Right ventricle myocardium inferior (tissue), 1 donor: ENCODE measurements at places on chromosomes 4 and X. TPM values are rescaled to one million over a fixed set of nuclear protein-coding genes. Genes with fewer than 3 reads are reported as not detected.

DNA sequence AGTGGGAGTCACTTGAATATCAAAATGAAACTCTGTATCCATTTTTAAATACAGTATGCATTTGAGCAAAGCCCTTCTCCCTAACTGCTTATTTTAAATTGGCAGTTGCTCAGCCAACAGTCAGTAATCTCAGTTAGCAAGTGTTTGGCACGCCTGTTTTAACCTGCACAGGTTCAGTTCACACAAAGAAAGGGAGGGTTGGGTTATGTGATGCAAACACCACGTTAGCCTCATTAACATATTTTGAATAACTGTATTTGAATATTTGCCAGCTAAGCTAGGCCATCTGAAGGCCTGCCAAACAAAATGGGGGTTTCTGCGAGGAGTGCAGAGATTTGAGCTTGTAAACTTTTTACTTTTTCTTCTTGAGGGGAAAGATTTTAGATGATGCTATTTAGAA, 19.8 kb downstream of the GAB1 start:
- no peak for DNase-seq

TRIM2 gene
- total RNA-seq = 14.7 TPM

- DNase-seq = no peak
Observed at GRCh38 chrX:7216981-7217587, 69.1 kb upstream of the PUDP start.

DNA sequence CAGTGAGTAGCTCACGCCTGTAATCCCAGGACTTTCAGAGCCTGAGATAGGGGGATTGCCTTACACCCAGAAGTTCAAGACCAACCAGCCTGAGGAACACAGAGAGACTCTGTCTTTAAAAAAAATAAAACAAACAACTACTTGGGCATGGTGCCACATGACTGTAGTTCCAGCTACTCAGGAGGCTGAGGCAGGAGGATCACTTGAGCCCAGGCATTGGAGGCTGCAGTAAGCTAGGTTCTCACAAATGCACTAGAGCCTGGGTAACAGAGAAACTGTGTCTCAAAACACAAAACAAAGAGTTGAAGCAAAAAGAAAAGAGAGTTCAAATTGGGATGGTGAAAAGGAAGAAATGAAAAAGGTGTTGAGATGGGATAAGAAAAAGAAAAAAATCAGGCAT, 10.8 kb downstream of the CAMK2D start:
- DNase-seq = no peak

- no peak for DNase-seq
Observed at GRCh38 chr4:17639136-17639535, 24.7 kb downstream of the MED28 start.

EGF gene
- 13.1 TPM for total RNA-seq

DNA sequence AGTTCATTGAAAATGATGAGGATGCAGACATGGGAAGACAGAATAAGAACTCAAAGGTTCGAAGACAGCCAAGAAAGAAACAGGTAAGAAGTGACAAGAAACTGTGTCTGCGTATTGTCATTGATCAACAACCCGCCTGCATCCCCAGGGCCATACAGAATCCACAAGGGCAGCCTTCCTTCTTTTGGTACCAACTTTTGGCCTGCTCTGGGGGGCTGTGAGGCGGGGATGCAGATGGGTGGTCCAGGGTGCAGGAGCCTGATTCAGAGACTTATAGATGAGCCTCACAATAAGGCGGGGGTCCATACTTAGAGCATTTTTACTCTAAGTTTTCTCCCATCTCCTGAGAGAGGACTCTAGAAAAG, 9.0 kb downstream of the CC2D2A start:
- no peak for DNase-seq

DNA sequence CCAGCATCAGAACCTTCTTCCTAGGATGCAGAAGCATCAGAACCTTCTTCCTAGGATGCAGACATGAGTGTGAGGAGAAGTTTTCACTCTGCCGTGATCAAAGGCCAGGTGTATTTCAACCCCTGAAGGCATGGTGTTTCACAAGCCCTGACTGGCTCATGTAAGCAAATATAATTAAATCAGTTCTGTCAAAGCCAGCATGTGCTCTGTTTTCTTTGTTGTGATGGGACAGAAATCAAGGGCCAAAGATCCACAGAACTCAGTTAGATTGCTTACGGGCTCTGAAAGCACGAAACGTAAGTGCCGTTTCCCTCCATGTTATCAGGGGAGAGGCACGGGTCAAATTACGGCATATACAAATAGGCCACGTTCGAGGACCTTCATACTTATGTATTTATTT, 32.0 kb upstream of the CLDN24 start:
- no peak for DNase-seq

DNA sequence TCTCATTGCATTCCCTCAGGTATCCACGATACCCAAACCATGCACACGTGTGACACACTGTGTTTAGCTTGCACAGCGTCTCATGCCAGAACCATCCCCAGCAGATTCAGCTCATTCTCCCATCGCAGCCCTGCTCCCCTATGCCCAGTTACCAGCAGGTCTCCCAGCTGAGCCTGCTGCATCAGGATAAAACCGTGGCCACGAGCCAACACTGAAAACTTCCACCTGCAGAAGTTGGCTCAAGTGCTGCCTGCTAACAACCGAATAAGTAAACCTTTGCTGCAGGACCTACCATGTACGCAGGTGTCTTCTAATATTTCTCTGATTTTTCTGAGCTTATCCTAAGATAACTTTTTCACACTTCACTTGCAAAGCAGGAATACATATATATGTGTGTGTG, 120.4 kb upstream of the STS start:
- no peak for DNase-seq

DNA sequence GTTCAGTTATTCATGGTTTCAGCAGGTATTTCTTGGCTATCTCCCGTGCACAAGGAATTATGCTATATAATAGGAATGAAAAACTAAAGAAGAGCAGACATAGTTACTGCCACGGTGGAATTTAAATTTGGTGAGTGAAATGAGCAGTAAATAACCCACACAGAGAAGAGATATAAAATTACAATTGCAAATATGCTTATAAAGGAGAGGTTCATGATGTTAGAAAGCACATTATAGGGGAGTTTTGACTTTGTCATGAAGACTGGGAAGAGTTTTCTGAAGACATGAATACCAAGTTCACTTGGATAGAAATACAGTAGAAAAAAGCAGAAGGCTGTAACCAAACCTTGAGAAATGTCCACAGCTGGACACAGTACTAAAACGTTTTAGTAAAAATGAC, 712.0 kb upstream of the AADAT start:
- no peak for DNase-seq

DNA sequence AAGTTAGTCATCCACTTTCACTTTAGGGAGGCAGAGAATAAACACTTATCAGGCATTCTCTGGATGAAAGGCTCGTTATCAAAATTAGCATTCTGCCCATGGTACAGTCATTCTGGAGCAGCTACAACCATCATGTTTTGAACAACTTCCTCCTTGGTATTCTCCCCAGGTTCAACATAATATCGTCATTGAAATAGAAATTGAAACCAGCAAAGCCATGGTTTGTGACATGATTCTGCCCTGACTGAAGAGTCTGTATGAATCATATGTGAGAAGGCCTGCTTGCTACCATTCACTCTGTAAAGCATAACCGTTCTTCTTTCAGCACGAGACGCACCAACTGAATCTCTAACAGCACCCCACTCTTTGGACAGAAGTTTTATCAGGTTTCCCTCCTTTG, 127.5 kb upstream of the RADX start:
- DNase-seq = no peak

GRCh38 chrX:54430519-54430918, 9.7 kb upstream of the TSR2 start:
- DNase-seq = no peak

- DNase-seq = no peak
Observed at GRCh38 chr4:98625399-98625798, 33.0 kb downstream of the TSPAN5 start.

GRCh38 chr4:1765409-1766072, 27.6 kb upstream of the FGFR3 start:
- no peak for DNase-seq

SOX3 gene
- not detected for total RNA-seq

DNA sequence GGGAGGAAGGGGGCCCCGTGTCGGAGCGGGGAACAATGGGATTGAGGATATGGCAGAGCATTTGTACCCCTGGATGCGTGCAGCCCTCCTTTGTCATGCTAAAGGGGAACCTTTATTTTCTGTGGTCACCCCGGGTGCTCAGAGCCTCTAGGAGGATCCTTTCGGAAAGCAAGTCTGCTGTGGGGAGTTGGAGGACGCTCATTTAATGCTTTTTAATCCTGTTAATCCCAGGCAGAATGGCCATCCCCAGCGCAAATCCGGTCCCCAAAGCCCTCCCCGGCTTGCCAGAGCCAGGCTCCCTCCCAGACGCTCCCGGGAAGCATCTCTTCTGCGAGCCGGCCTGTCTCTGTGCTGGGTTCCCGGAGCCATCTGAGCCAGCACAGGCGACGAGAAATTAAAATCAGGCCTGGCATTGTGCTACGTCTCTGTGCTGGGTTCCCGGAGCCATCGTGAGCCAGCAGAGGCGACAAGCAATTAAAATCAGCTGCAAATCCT, 113.2 kb upstream of the PPP2R3B start:
- no peak for DNase-seq

- no peak for DNase-seq
Observed at GRCh38 chr4:165439344-165439743, 60.5 kb downstream of the CPE start.

DNA sequence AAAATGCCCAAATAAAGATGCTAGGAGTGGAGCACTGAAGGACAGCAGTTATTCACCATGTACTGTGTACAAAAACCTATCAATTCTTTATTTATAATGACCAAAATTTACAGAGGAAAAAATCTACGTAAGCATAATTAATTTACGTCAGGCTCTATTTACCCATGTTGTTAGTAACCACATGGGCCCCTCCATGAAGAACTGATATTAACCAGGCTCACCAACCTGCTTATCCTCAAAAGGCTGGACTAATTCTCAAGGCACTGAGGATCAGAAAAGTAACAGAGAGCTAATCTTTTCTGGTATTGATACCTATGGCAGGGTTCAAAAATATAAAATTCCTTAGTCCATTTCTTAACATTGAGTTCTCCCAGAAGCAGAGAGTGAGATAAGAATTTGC, 140.0 kb downstream of the ARHGAP6 start:
- DNase-seq = no peak

UCP1 gene
- total RNA-seq = not detected

DNA sequence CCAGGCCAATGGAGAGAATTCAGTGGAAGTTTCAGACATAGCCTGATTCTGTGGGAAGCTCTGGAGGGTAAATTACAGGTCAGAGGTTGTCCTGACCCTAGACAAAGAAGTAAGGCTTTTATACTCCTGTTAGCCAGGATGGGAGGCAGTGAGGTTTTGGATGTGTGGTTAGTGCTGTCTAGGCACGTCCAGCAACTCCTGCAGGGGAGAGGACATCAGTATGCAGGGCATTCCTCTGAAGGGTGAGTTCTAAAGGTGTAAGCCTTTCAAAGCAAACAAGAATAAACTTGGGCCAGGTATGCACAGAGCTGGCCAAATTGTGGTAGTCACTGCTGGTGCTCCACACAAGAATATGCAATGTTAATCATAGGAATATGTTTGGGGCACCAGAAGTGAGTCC, 562.5 kb downstream of the CCSER1 start:
- no peak for DNase-seq

DNA sequence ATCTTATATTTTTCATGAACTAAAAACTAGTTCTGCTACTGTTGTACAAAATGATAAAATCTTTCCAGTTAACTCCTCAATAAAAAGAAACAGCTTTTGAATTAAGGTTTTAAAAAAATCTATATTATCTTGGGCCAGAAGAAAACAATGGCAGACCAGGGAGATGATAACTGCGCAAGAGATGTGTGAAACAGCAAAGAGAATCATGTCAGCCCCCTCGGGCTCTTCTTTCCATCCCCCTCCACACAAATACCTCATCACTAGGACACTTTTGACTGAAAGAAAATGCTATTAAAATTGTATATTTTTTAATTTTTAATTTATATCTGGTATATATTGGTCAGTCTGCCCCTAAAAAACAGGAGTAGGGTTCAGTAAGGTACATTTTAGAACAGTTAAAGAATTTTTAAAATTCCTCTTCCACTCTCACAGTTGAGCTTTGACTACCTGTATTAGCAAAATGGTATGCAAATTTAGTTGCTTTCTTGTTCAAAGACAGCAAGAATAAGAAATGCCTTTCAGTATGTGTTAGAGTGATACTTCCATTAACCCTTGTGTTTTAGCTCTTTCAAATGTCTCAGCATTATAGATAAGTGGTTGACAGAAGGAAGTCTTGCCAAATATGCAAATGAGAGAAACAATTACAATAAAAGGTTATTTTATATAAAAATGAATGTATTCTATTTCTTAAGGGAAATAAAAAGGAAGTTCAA, 36.4 kb upstream of the LCORL start:
- DNase-seq = no peak

SLC6A14 gene
- not detected for total RNA-seq

GRCh38 chrX:118464501-118464900, 31.1 kb upstream of the DOCK11 start:
- no peak for DNase-seq

SMPX gene
- 661 TPM for total RNA-seq

DNA sequence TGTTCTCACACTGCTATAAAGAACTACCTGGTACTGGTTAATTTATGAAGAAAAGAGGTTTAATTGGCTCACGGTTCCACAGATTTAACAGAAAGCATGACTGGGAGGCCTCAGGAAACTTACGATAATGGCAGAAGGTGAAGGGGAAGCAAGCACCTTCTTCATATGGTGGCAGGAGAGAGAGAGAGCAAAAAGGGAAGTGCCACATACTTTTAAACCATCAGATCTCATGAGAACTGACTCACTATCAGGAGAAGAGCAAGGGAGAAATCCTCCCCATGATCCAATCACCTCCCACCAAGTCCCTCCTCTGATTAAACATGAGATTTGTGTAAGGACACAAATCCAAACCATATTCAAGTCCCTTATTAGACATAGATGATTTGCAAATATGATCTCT, 12.3 kb upstream of the RAP2C start:
- no peak for DNase-seq

CYTL1 gene
- total RNA-seq = 0.81 TPM

GRCh38 chr4:80322716-80323115, 12.8 kb upstream of the CFAP299 start:
- DNase-seq = no peak

DNA sequence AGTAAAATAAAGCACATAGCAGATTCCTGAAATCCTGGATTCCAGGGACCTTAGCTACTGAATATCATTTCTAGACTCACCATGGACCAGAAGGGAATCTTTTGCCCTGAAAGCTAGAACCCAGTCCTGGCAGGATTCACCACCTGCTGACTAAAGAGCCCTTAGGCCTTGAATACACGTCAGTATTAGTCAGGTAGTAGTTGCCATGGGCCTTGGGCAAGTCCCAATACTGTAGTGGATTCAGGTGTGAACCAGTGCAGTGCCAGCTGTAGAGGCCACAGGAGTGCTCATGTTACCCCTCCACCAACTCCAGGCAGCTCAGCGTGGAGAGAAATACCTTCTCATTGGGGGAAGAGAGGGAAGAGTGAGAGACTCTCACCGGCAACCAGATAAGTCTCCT, 64.1 kb upstream of the UBQLN2 start:
- DNase-seq = no peak

GRCh38 chrX:108199691-108200090, 108.1 kb downstream of the ATG4A start:
- DNase-seq = no peak
